ENCODE measurements at places on chromosomes 13 and 19. TPM values are rescaled to one million over a fixed set of nuclear protein-coding genes. Genes with fewer than 3 reads are reported as not detected.
A peak's percentile ranks its signal among the peaks of the same experiment; 100 is the strongest.

HNRNPL gene
- total RNA-seq = 539 TPM

TMEM221 gene
- total RNA-seq = not detected

DNA sequence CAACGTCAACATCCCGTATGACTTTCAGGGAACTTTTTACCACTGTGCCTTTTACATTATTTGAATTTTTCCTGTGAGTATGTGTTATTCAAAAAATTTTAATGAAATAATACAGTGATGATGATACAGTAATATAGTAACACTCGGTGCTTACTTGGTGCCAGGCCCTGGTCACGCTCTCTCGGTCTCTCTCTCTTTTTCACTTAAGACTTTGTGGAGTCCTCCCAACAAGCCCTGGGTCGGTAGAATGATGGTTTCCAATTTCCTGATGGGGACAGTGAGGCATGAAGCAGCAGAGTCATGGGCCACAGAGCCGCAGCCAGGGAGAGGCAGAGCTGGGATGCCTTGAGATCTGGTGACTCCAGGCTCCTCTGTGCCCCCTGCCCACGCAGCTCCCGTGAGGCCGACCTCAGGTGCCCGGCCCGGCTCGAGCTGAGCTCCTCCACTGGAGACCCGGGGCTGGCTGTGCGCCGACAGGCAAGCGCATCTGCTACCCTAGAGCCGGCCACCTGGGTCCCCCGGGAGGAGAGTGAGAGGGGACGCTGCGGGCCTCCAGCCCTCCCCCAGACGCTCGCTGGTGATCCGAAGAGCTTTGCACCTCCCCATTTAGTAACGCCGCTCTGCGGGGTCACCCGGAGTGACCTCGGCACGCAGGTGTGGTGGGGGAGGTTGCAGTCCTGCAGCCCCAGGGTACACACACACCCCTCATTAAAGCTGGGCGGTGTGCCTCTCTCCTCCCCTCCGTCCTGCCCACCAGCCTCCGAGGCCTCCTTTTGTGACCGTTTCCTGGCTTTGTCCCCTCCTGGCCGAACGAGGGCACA lies 4.4 kb upstream of the SBK3 start:
- no peaks in the 10 kb centered on the region for H3K36me3 ChIP-seq
- H3K4me3 ChIP-seq = no peak overlapping the region
- no peak overlapping the region for H3K27ac ChIP-seq
- DNase-seq = no peak
- no peaks in the 10 kb centered on the region for H3K4me1 ChIP-seq

DNA sequence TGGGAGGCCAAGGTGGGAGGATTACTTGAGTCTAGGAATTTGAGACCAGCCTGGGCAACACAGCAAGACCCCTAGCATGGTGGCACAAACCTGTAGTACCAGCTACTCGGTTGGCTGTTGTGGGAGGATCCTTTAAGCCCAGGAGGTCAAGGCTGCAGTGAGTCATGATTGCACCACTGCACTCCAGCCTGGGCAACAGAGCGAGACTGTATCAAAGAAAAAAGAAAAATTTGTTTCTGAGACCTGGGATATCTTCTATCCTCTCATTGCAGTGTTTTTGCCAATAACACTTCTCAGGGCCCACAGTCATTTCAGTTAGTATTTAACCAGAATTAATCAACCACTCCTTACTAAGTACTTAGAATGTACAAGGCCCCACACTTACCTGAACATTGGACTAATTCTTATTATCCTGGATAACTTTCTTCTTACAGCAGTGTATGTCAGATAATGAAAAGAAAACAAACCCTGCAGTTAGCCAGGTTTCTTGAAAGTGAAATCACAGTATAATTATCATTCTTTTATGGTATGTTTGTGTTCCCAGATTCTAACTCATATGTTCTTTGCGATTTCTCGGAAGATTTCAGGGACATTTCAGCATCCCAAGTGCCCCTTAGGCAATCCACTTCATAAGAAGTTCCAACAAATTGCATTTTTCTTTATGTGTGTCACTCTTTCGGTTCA lies 75.6 kb upstream of the KLF5 start:
- H3K4me3 ChIP-seq = no peak overlapping the region
- peaks cover 4% of the 10 kb centered on the region for H3K36me3 ChIP-seq

GRCh38 chr13:41554180-41554579 lies 96.8 kb downstream of the RGCC start:
- H3K36me3 ChIP-seq = no peaks in the 10 kb centered on the region
- DNase-seq = no peak
- H3K27ac ChIP-seq = no peak overlapping the region
- H3K4me1 ChIP-seq = no peaks in the 10 kb centered on the region
- no peak overlapping the region for H3K4me3 ChIP-seq

- no peak overlapping the region for H3K4me3 ChIP-seq
- no peaks in the 10 kb centered on the region for H3K27me3 ChIP-seq
- DNase-seq = peak; percentile 60
- no peak overlapping the region for H3K27ac ChIP-seq
- H3K4me1 ChIP-seq = no peaks in the 10 kb centered on the region
- no peaks in the 10 kb centered on the region for H3K36me3 ChIP-seq
Measured at GRCh38 chr13:108155185-108156106, 59.9 kb downstream of the LIG4 start.

DNA sequence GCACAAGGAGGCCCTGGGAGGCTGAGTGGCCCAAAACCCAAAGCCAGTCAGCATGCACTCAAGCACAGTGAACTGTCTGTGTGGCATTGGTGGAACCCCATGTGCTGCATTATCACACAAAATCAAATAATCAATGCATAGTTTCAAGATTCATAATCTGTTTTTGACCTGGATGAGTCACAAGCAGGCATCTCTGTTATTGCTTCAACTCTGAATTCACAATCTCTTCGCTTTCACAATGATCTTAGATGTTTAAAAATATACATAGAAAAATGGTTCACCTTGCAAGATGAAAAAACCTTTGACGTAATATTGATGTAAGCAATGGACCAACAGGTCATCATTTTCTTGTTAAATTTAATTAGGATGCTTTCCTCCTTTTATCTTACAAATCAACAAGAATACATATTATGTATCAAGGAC lies 455.4 kb downstream of the IRS2 start:
- no peaks in the 10 kb centered on the region for H3K4me1 ChIP-seq
- H3K27ac ChIP-seq = no peak overlapping the region
- H3K27me3 ChIP-seq = no peaks in the 10 kb centered on the region

ZNF583 gene
- total RNA-seq = 2.4 TPM

IZUMO2 gene
- not detected for total RNA-seq

- H3K27ac ChIP-seq = no peak overlapping the region
- H3K4me3 ChIP-seq = no peak overlapping the region
- H3K36me3 ChIP-seq = no peaks in the 10 kb centered on the region
- H3K4me1 ChIP-seq = no peaks in the 10 kb centered on the region
- no peak for DNase-seq
Measured at GRCh38 chr13:104106705-104107393, 1040.6 kb upstream of the SLC10A2 start.

OR4F17 gene
- not detected for total RNA-seq

FOSB gene
- 22.8 TPM for total RNA-seq

GRCh38 chr13:29763436-29764180 lies 86.8 kb downstream of the UBL3 start:
- H3K4me1 ChIP-seq = peaks cover 6% of the 10 kb centered on the region
- no peaks in the 10 kb centered on the region for H3K36me3 ChIP-seq

DNA sequence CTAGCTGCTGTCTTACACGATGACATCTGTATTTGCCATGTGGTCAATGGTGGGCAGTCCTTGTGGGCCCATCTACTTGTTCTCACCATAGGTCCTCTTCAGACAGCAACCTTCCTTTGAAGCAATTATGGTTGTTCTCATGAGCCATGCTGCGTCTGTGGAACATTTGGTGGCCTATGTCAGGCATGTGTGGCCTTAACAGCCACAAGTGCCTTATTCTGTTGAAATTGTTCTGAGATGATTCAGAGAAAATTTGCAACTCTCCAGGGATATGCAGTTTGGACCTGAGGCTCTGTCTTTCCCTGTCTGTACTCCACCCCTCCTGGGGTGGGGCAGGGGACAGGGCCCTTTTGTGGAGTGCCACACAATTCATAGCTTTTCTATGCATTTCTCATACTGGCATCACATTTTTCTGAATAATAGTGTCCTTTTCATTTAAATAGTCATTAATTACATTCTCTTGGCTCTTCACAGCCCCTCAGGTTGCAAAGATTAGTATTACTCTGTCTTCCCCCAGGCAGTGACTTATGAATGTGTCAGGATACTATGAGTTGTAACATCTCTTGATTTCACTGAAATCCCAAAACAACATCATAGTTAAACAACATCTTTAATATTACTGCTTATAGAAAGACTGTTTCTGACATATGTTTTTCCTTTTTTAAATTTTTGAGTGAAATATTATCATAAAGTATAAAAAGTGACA lies 102.1 kb downstream of the ITGBL1 start:
- no peak overlapping the region for H3K4me3 ChIP-seq
- no peaks in the 10 kb centered on the region for H3K36me3 ChIP-seq
- H3K4me1 ChIP-seq = no peaks in the 10 kb centered on the region
- no peak for DNase-seq
- H3K27me3 ChIP-seq = no peaks in the 10 kb centered on the region

DNA sequence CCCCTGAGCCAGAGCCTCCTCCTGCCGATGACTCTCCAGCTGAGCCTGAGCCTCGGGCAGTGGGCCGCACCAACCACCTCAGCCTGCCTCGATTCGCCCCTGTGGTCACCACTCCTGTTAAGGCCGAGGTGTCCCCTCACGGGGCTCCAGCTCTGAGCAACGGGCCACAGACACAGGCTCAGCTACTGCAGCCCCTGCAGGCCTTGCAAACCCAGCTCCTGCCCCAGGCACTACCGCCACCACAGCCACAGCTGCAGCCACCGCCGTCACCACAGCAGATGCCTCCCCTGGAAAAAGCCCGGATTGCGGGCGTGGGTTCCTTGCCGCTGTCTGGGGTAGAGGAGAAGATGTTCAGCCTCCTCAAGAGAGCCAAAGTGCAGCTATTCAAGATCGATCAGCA lies 3.6 kb downstream of the KMT2B start:
- H3K4me1 ChIP-seq = peaks cover 15% of the 10 kb centered on the region
- no peak overlapping the region for H3K4me3 ChIP-seq
- no peaks in the 10 kb centered on the region for H3K27me3 ChIP-seq

DNA sequence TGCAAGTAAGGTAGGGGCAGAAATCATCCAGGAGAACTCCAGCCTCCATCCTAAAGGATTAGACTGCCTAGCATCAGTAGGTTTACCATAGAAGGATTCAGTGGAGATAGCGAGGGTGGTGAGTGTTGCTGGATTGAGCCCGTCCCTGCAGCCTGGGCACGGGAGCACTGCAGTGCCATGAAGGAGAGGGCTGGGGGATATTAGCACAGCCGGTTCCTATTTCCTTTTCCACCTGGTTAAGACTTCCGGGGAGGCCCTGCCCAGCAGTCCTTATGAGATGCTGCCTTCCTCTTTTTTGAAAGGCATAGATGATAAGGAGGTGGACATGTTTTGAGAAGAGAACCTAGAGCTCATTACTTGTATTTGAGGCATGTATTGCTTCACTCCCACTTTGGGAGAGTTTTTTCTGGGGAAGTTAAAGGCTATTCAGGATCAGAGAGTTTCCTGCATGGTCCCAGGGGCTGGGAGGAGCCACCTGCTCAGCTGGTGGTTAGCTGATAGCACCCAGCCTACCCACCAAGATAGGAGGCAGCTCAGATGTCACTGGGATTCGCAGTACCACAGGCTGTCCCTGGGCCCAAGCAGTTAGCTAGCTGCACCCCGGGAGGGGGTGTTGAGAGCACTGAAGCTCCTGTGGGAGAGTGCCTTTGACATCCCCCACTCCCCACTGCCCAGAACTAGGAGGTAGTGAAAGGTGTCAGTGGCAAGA lies 17.2 kb downstream of the ACTN4 start:
- H3K36me3 ChIP-seq = no peaks in the 10 kb centered on the region
- DNase-seq = no peak
- H3K4me3 ChIP-seq = no peak overlapping the region

DNA sequence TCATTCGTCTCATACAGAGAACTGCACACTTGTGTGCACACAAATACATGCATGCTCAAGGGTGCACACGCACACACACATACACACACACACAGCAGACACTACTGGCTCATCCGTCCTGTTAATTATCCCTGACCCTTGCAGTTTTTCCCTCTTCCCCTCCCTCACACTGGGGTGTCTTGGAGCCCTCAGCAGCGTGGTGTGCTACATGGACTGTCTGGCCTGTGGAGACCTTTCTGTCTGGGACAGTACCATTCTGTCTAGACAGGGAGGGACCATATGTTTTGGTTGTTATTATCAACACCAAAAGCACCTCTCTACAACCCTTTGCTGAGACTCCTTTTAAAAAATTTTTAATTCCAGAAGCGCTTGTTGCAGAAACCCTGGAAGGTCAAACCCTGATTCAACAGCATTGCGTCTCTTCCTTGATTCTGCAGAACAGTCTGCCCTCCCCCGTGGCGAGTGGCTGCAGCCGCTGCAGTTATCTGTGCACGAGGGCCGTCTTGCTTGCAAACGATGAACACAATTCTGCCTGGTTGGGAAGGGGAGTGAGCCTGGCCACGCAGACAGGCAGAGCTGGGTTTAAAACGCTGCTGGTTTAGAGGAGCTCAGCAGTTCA lies 374.0 kb downstream of the IRS2 start:
- H3K4me3 ChIP-seq = no peak overlapping the region
- no peaks in the 10 kb centered on the region for H3K27me3 ChIP-seq
- DNase-seq = no peak
- no peaks in the 10 kb centered on the region for H3K36me3 ChIP-seq
- H3K27ac ChIP-seq = no peak overlapping the region
- H3K4me1 ChIP-seq = no peaks in the 10 kb centered on the region

DNA sequence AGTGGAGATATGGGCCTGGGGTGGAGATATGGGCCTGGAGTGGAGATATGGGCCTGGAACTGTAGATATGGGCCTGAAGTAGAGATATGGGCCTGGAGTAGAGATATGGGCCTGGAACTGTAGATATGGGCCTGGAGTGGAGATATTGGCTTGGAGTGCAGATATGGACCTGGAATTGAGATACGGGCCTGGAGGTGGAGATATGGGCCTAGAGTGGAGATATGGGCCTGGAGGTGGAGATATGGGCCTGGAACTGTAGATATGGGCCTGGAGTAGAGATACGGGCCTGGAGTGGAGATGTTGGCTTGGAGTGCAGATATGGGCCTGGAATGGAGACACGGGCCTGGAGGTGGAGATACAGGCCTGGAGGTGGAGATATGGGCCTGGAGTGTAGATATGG lies 402 bp downstream of the KIR3DL3 start:
- H3K27ac ChIP-seq = no peak overlapping the region
- H3K4me3 ChIP-seq = no peak overlapping the region
- no peaks in the 10 kb centered on the region for H3K4me1 ChIP-seq
- no peaks in the 10 kb centered on the region for H3K27me3 ChIP-seq
- no peaks in the 10 kb centered on the region for H3K36me3 ChIP-seq

Data from naive thymus-derived CD4-positive, alpha-beta T cell (primary cell).